Effector memory CD8-positive, alpha-beta T cell (primary cell): ENCODE measurements at places on chromosomes 7 and 10.

DNA sequence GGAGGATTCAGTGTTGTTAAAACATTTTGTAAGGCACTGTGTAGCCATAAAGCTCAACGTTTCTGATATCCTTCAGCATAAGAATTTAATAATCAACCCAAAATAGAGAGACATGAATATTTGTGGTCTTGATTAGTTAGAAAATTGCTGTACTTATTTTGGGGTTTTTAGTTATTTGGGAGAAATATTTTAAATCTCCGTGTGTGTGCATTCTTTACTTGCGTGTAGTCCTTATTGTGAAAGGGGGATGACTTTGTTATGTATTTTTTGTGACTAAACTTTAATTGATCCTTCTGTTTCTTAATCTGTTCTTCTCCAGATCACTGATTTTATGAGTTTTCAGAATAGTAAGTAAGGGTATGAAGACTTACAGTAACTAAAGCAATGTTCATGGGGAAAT lies 81.2 kb downstream of the ZNRF2 start:
- DNase-seq, result no peak

DNA sequence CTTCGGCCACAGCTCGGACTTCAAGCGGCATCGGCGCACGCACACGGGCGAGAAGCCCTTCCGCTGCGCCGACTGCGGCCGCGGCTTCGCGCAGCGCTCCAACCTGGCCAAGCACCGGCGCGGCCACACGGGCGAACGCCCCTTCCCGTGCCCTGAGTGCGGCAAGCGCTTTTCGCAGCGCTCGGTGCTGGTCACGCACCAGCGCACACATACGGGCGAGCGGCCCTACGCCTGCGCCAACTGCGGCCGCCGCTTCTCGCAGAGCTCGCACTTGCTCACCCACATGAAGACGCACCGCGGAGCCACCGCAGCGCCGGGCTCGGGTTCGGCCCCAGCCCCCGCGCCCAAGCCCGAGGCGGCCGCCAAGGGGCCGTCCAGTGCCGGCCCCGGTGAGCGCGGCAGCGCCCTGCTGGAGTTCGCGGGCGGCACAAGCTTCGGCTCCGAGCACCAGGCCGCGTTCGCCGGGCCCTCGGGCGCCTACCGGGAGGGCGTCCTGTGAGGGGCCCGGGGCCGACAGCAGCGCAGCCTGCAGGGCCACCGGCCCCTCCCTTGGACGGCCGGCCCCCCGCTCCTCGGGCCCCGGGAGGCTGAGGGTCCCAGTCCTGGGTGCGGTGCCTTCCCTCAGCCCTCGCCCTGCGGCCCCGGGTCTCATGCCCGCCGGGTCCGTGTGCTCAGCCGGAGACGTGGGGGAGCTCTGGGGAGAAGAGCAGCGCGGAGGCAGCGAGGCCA lies 17.2 kb downstream of the ZNF316 start:
- no peak for DNase-seq

DNA sequence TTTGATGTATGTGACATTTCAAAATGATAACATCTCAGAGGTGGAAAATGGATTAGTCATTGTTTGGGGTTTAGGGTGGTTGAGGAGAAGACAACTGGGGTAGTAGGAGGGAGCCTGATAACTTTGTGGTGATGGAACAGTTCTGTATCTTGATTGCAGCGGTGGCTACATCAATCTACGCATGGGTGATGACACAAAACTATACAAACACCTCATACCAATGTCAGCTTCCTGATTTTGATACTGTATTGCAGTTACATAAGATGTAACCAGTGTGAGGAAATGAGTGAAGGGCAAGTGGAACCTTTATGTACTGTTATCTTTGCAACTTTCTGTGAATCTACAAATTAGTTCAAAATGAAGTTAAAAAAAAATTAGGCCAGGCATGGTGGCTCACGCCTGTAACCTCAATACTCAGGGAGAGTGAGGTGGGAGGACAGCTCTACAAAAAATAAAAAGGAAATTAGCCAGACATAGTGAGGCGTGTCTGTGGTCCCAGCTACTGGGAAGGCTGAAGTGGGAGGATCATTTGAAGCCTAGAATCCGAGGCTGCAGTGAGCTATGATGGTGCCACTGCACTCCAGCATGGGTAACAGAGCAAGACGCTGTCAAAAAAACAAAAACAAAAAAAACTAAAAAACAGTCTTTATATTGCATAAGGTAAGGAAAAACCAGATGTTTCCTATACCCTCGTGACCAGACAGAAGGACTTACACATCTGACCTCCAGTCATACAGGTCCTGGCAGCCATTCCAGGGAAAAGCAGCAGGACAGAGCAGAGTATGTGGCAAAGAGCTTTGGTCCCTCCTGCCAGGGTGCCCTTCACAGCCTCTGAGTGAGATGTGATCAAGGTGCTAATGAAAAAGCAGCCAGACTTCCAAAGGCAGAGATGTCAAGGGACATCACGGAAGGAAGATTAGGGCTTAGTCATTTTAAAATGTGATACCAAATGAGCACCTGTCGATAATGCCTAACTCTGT lies 50.8 kb downstream of the CYTH3 start:
- no peak for DNase-seq

- DNase-seq, result no peak
Measured at GRCh38 chr7:138797715-138798320, at the start of the genes ATP6V0A4 and TMEM213. Gene ATP6V0A4, minus strand, starts transcription at chr7:138798196. Its CDS starts 26,949 bp downstream, at chr7:138771247. Gene TMEM213, plus strand, starts transcription at chr7:138797994. Its CDS starts 111 bp downstream, at chr7:138798105.

DNA sequence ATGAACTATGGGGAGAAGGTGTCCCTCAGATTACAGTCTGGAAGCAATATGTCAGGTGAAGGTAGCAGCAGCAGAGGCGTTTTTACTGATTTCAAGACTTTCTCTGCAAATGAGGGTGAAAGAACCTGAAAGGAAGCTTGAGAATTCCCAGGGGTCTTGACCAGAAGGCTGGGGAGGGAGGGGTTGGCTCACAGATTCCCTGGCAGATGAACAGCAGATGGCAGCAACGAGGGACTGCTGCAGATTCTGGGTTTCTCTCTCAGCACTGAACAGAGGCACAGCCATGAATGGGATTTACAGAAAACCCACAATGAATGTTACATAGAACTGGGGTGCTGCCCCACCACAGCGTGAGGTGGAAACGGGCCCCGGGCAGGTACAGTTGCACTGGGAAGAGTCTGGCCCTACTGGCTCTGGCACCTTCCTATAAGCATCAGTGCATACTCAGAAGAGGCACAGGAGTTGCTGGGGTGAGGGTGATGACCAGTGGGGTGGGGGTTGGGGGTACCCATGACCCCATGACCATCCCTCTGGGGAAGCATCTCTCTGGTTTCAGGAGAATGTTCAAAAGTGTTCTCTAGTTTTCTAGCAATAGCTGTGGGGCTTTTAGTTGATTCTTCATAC lies 317.8 kb downstream of the SH2D4B start:
- no peak for DNase-seq

- no peak for DNase-seq
Measured at GRCh38 chr7:142645777-142646176, 103.5 kb upstream of the PRSS1 start.

- no peak for DNase-seq
Measured at GRCh38 chr7:93861325-93861949, 29.1 kb downstream of the TFPI2 start.

GRCh38 chr7:32036557-32036956 lies 33.6 kb downstream of the PDE1C start:
- DNase-seq, result no peak

DNA sequence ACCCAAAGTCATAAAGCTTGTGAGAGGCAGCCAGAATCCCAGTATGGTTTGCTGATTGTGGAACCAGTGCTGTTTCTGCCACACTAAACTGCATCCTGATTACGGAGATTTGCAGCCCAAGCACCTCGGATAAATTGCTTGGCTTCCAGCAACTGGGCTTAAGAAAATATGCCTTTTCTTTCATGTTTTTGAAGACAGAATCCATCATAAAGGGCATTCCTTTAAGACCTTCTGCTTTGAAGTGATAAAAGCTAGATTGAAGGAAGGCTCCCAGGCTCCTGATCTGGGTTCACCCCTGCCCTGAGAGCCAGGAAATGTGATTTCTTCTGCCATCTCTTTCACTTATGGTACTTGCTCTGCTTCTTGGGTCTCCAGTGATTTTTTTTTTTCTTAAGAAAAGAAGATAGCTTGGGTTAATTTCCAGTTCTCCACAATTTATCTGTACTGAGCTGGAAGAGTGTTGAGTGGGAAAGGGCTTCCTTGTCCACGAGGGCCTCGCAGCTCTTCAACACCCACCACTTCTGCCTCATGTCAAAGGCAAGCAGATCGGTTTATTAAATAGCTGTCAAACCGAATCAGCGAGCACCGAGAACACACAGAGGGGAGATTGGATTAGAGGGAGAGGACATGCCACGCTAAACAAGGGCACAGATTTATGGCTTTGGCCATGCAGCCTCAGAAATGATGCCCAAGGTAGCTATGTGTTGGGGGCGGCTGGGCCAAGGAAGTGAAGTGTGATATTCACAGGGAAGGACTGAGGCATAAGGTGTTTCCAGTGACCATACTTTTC lies 94.9 kb upstream of the TBX20 start:
- no peak for DNase-seq

DNA sequence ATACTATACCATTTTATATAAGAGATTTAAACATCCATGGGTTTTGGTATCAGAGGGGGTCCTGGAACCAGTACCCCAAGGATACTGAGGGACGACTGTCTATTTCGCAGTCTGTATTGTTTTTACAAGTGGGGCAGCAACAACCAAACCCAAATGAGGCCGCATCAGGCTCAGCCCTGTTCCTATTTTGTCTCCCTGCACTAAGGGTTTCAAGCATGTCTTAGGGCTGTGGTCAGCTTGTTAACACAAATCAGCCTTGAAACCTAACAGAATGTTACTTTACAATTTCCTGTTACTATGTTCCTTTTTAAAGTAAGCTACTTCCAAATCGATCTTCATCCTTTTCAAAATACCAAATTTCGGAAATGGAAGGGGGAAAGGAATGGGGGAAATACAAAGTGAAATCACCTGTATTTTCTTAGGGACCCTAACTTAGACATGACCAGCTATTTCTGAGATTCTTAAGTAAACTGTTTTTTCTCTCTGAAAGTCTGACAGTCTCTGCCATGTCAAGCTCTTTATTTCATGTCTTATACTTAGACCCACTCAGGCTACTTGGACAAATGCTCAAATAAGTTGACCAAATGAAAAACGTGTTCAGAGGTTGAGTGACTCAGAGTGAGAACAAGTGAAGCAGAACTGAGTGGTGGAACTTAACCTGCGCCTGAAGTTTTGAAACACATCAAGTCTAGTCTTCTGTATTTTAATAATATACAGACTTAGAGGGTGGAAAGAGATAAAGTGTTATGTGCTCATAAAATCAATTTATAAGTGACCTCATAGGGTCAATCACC lies 75.8 kb downstream of the C1GALT1 start:
- DNase-seq, result peak; percentile 28

- DNase-seq, result no peak
Measured at GRCh38 chr10:83991986-83992753, 147.1 kb upstream of the GHITM start.

DNA sequence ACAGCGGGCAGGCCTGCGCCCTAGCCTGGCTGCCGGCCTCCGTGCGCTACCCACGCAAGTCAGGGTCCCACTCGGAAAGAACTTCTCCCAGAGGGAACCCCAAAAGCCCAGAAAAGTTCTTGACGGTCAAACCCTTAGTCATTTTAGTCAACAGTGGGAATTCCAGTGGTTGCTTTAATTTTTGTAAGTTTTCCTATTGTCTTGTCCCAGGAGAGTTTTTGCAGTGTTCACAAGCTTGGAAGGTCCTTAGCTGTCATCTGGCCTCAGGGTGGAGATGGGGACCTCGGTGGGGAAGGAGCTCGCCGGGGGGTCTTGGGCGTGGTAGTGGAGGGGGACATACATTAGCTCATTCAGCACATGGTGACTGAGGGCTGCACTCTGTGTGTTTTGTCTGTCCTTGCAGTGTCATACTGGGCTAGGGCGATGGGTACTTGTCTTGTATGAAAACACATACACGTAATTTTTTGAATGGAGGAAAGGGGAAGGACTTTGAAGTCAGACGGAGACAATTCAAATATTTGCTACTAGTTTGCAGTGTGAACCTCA lies 736 bp downstream of the MINDY4 start:
- DNase-seq, result no peak

DNA sequence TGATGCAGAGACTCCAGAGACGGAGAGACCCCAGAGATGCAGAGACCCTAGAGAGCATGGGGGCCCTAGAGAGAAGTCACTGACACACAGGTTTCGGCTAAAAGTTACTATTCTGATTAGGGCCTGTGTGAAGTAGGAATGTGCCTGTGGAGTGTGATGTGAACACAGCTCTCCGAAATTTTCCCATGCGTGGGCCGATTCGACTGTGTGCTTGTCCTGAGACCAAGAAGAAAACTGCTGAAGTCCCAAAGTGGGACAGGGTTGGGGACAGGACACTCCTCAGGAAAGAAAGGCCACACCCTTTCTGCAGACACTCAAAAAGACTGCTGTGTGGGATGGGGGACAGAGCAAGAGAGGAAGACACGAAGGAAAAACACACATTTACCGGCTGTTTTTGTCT lies 533.5 kb downstream of the PTPRN2 start:
- no peak for DNase-seq

DNA sequence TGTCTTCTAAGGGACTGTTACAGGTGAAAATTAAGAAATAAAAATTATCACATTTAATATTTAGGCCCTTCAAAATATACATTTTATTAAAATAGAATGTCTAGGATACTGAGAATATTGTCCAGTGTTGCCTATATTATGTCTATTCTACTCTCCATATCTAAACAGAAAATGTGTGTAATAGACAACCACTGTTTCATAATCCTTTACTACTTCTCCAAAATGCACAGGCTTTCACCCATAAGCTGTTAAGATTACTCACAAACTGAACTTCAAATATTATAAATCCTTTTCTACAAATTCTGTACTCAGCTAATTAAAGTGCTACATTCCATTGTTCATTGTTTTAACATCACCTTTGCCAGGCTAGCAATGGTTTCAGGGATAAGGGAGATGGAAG lies 56.7 kb upstream of the TFEC start:
- no peak for DNase-seq

- DNase-seq, result no peak
Measured at GRCh38 chr10:43012578-43012977, 64.3 kb upstream of the RET start.

GRCh38 chr10:77160679-77161078 lies 476.9 kb downstream of the KCNMA1 start:
- no peak for DNase-seq

DNA sequence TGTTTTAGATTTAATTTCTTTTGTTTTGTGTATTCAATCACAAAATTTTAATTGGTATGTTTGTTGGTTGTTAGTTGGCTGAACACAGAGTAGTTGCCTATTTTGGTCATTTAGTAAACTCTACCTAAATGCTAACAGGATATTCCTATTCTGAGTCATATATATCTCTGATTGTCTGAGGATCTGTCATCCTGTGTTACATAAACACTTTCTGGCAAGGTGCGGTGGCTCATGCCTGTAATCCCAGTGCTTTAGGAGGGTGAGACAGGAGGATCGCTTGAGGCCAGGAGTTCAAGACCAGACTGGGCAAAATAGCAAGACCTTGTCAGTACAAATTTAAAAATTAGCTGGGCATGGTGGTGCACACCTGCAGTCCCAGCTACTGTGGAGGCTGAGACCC lies 178.6 kb downstream of the PLCE1 start:
- DNase-seq, result no peak

- no peak for DNase-seq
Measured at GRCh38 chr10:83427101-83427500, 712.2 kb upstream of the GHITM start.

GRCh38 chr10:12543589-12543988 lies 194.2 kb downstream of the CAMK1D start:
- no peak for DNase-seq
